ENCODE measurements at places on chromosomes 6 and 20.

- no peak for DNase-seq
These were observed 68.0 kb downstream of the PTPN1 start for GRCh38 chr20:50578061-50578777.

DNA sequence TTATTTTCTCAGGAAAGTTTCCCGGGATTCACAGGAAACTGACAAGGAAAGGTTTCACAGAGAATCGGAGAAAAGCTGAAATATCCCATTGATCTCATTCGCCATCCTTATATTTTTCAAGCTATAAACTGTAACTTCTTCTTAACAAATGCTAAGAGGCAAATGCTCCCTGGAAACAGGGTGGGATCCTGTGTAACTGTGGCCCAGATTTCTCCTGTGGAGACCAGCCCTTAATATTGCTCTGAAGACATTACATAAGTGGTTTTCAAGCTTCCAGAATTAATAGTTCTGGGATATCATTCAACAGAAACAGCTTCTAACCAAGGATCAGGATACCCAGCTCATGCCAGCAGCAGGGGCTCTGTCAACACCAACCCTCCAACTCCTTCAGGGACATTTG, 69.2 kb downstream of the THBS2 start:
- DNase-seq, result no peak

- no peak for DNase-seq
These were observed 27.0 kb upstream of the APMAP start for GRCh38 chr20:25019381-25020155.

- DNase-seq, result no peak
These were observed 8.5 kb downstream of the RBM24 start for GRCh38 chr6:17289630-17290061.

DNA sequence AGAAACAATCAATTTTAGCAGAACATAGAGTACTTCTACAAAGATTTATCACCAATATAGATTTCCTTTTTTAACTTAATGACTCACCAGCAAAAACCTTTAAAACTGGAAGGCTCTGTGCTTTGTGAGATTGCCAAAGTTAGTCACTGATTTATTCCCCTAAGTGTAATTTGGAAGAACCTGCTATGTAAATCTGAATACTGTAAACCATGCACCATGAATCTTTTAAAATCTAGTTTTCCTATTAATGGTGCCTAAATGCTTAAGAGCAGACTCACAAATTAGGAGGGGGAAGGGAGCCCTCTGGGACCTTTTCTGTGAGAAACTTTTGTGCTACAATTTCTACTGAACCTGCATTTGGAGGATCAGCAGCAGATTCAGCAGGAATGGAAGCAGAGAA, 57.8 kb upstream of the PNRC1 start:
- peak; percentile 49 for DNase-seq

DNA sequence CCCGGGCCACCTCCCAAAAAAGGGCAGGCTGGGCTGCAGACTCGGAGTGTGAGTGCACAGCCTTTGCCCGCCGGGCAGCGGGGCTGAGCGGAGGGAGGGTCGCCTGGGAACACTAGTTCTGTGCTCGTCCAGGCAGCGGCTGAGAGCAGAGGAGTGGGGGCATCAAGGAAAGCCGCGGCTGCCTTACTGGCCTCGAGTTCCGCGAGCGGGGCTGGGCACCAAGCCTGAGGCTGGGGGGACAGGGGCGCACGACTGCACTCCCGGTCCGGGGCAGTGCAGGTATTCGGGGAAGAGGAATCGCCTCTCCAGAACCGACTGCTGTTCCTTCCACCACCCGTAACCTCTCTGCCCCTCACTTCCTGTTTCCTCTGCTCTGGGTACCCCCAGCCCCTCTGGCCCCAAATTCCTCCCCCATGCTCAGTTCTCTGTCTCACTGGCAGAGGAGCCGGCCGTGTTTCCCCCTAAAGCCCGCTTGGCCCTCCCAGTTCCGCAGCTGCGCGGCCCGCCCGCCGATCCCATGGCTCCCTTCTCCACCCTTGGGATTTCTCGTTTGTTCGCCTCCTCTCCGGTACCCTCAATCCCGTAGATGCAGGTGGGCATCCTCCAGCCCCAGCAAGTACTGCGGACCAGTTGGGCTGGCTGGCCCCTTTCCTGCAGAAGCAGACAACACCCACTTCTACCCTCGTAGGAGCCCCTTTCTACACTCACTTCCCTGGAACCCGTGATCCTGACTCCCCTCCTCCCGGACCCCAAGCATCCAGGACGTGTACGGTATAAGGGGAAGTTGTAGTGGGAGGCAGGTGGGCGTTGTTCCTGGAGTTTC, 5.1 kb downstream of the RING1 start:
- no peak for DNase-seq

DNA sequence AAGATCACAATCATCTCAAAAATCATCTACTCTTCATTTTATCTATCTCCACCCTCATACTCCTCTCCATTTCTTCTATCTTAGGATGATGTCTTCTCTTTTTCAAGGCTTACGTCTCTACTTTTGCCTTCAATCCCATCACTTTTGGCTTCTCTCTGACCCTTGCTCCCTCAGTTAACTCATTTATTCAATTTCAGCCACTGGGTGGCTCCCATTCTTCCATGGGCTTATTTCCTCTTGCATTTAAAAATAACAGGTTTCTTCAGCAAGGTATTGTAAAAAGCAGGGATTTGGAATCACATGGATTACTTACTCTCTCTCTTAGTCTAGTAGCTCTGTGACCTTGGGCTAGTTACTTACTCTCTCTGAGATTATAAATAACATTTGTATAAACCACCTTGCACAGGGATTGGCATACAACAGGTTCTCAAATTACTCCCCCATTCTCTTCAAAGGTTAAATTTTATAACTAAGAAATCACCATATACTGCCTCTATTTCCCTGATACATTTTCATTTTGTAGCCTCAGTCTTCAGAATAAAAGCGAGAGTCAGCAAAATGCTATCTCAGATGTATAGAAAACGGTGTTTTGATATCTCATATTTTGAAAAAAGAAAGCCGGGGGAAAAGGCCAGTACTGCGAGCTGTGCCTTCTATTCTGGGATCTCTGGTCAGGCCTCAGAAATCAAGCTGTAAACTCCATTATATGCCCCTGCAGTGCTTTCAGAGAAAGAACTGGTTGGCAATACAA, 5.5 kb downstream of the ZSCAN12 start:
- DNase-seq, result no peak

- peak; percentile 68 for DNase-seq
These were observed 24.0 kb downstream of the C6orf132 start for GRCh38 chr6:42118162-42119001.

DNA sequence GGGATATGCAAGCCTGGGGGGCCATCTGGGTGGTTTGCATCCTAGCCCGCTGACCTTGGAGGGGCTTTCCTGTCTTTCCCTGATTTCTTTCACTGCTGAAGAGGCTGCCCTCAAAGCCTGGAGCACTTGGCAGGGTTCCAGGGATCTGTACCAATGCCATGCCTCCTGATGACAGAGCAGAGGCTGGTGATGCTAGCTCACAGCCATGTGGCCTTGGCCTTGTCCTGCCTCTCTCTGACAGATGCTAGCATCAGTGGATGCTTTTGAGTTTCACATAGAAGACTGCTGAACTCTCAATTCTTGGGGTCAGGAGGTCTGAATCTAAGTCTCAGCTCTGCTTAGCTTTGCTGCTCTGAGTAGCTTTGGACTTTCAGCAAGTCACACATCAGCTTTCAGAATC, 21.9 kb upstream of the RREB1 start:
- DNase-seq, result no peak

DNA sequence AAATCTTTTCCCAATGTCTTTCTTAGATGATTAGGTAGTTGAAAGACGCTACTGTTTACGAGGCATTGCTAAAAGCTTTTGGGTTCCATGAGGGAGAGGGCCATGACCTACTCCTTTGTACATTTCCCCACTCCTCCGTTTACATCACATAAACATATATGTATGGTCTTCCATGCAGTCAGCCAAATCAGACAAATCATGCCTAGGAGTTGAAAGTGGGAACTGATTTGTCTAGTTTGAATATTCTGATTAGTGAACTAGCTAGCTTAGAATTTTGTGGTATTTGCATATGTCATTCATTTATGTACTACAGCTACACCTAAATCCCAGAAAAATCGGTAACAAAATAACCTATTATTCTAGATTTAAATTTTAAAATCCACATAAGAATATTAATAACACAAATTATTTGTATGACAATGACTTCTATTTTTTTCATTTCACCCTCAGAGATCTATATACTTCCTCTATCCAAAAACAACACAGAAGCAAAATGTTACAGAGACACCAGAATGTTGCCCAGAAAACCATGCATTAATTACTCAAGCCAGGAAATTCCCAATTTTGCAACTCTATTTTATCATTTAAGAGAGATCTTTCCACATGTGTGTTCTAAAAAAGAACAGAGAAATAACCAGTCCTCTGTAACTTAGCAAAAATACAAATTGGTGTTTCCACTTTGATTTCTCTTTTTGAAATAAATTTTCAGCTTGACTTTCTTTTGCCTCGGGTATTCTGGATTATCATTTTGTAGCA, 231.9 kb downstream of the LAMA2 start:
- DNase-seq, result no peak

DNA sequence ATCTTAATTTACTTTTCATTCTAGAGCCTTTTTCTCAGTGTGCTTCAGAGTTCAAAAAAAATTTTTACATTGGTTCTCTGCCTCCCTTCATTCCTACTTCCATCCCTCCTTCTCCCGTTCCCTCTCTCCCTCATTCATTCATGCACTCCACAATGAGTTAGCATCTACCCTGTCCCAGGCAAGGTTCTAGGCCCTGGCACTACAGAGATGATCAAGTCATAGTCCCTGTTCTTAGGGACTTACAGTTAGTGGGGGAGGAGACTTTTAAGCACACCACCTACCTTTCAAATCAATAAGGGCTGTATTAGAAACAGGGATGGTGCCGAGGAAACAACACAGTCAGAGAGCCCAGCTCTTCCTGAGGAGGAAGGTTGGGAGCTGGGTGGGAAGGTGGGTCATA, 40.3 kb downstream of the MAP3K5 start:
- DNase-seq, result no peak

DNA sequence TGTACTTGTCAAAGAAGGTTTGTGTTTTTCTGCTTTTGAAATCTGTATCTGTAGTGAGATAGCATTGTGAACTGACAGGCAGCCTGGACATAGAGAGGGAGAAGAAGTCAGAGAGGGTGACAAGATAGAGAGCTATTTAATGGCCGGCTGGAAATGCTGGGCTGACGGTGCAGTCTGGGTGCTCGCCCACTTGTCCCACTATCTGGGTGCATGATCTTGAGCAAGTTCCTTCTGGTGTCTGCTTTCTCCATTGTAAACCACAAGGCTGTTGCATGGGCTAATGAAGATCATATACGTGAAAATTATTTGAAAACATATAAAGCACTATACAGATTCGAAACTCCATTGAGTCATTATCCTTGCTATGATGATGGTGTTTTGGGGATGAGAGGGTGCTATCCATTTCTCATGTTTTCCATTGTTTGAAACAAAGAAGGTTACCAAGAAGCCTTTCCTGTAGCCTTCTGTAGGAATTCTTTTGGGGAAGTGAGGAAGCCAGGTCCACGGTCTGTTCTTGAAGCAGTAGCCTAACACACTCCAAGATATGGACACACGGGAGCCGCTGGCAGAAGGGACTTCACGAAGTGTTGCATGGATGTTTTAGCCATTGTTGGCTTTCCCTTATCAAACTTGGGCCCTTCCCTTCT, 18.4 kb downstream of the CD83 start:
- no peak for DNase-seq

GRCh38 chr6:79949233-79949632, 1.9 kb upstream of the ELOVL4 start:
- peak; percentile 28 for DNase-seq

DNA sequence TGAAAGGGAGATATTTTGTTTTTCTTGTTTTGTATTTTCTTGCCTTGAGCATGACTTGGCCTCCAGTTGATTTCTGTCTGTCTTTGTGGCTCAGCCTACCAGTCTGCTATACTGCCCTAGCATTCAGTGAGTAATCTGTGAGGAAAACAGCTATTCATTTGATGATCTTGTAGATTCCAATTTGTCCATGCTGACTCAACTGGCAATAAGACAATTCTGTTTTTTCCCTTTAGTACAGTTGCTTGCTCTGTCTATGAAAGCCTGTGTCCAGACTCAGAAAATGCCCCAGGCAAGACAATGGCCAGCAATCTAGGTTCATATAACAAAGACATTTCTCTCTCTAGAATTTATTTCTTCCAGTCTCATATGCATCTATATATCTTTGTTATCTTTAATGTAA, 10.9 kb upstream of the SOX4 start:
- DNase-seq, result no peak

GRCh38 chr6:100336876-100337275, 127.8 kb downstream of the SIM1 start:
- no peak for DNase-seq

GRCh38 chr20:8913456-8913855, 155.4 kb upstream of the PLCB4 start:
- DNase-seq, result no peak

GRCh38 chr6:109690373-109690736, 647 bp downstream of the AK9 start:
- no peak for DNase-seq

GRCh38 chr20:49521356-49521755, 38.9 kb upstream of the KCNB1 start:
- no peak for DNase-seq

DNA sequence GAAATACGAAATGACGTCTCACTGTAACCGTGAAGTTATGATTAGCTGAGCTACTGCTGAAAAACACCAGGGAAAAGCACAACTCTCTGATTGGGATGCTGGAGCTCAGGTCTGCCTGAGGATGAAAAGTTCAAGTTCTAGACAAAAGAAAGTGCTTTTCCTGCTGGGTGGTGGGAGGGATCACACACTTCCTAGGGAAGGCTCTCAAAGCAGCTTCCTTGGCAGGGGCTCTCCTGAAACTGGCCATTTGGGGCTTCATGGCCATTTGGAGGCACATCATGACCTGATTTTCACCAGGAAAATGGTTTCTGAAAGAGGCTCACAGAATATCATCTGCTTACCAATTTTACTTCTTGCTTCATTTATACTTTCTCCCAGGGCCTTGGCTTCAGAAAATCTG, 97.1 kb upstream of the KCNK16 start:
- no peak for DNase-seq

DNA sequence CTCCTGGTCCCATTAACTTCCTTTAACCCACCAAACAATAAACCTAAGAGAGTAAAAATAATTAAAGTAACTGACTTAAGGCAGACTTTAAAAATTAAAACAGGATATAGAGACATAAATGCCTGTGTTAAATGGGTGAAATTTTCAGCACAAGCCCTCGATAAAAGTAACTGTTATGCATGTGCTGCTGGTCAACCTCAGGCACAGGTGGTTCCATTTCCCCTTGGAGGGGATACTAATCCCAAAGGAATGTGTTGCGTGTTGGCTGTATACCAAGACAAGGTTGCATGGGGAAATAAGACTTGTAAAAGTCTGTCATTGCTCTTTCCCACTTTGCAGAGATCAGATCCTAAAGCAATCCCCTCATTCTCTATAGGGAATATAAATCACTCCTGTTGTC, 25.8 kb downstream of the HLA-A start:
- DNase-seq, result peak; percentile 50

GRCh38 chr20:22576273-22576672, 8.1 kb downstream of the FOXA2 start:
- DNase-seq, result no peak

- peak; percentile 45 for DNase-seq
These were observed 77.9 kb upstream of the ID4 start for GRCh38 chr6:19759117-19759880.

GRCh38 chr6:100023798-100024197, 29.8 kb upstream of the MCHR2 start:
- no peak for DNase-seq

GRCh38 chr6:4803343-4803744, 27.1 kb downstream of the CDYL start:
- no peak for DNase-seq
